Astrocyte (in vitro differentiated cells and primary cell): ENCODE measurements at places on chromosomes 11 and 22.
A peak's percentile ranks its signal among the peaks of the same experiment; 100 is the strongest.

- no peak for DNase-seq
Measured at GRCh38 chr11:71447791-71448256, 369 bp downstream of the DHCR7 start.

- DNase-seq: no peak
Measured at GRCh38 chr11:61948505-61948904, 1.6 kb upstream of the BEST1 start.

- no peak for DNase-seq
Measured at GRCh38 chr11:75910426-75911145, 95.6 kb downstream of the UVRAG start.

GRCh38 chr11:62013537-62014476 is 46.4 kb upstream of the FTH1 start:
- DNase-seq: no peak

DNA sequence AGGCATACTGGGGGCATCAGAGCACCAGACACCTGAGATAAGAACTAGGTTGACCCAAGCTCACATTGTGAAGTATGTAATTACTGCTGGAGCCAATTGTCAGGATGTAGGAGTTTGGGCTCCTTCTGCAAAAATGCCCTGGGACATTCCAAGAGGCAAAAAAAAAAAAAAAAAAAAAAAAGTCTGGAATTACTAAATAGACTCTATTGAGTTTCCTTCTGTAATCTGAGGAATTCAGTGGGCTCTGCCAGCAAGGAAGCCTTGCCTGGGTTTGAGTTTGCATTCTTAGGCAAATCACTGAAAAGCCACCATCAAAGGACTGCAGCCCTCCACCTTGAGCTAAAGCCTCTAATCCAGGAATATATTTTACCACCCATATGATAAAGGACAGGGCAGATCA is 8.0 kb upstream of the CAVIN3 start:
- peak; percentile 55 for DNase-seq

- no peak for DNase-seq
Measured at GRCh38 chr11:112163875-112164685, at the start of gene IL18. Gene IL18 (minus strand): TSS chr11:112164094. CDS start chr11:112155053, 9,041 bp downstream.

- DNase-seq: peak; percentile 12
Measured at GRCh38 chr11:112216561-112217105, 9.6 kb upstream of the PTS start.

DNA sequence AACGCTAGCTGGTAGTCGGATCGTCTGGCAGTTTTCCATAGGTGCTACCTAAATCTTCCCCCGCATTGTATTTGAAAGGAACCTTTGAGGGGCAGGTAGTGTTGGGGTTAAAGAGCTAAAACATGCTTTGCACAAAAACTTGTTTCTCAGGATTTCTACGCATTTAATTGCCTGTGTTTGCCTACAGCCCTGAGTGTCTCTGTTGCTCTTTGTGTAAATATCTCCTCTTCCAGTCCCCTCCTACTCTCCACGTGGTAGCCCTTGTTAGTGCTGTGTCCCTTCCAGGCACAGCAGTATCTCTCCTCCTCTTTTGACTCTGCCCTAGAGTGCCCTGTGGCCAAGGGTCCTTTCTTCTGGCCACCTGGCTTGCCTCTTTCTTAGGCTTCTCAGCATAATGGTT is 81.7 kb downstream of the BARX2 start:
- no peak for DNase-seq

- DNase-seq: no peak
Measured at GRCh38 chr11:33182246-33182878, 21.1 kb upstream of the CSTF3 start.

GRCh38 chr22:20810645-20811044 is 36.7 kb downstream of the SERPIND1 start:
- DNase-seq: no peak

- no peak for DNase-seq
Measured at GRCh38 chr11:10415817-10416392, 39.2 kb upstream of the AMPD3 start.

GRCh38 chr11:44524751-44525201 is 40.7 kb upstream of the CD82 start:
- peak; percentile 39 for DNase-seq

- no peak for DNase-seq
Measured at GRCh38 chr22:49999063-49999945, 13.3 kb downstream of the IL17REL start.

GRCh38 chr11:118619444-118620197 is 12.2 kb downstream of the PHLDB1 start:
- peak; percentile 97 for DNase-seq

DNA sequence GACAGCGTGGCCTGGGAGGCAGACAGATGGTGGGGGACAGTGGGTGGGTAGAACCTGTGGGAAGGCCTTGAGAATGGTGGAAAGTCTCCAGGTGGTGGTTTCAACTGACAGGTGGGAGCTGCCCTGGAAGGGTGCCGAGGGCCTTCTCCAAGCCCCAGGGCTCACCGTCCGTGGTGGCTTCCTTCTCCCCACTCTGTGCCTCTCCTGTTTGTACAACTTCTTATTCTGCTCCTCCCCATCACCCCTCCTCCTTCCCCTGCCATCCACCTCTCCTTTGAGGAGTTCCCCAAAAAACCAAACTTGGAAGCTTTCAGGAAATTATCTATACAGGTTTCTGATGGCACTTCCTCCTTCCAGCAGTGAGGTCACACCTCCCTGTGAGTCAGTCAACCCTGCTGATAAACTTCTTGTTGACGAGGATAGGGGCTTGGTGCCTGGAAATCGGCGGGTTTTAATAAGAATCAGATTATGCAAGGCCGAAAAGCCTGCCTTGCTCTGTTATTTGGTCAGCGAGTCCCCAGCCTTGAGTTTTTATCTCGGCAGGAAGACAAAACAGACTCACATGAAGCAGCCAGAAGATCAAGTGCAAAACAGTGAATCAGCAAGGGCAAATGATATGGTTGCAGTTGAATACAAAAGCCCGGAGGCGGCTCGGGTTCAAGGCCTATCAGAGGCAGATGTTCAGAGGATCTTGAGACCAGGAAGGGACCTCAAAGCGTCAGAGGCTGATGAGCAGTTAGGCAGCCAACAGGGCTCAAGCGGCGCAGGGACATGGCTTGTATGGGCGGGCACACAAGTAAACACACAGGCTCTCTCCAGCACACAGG is 9.5 kb upstream of the ST3GAL4 start:
- peak; percentile 79 for DNase-seq

GRCh38 chr22:42648368-42649245 is 585 bp downstream of the CYB5R3 start:
- DNase-seq: peak; percentile 44

DNA sequence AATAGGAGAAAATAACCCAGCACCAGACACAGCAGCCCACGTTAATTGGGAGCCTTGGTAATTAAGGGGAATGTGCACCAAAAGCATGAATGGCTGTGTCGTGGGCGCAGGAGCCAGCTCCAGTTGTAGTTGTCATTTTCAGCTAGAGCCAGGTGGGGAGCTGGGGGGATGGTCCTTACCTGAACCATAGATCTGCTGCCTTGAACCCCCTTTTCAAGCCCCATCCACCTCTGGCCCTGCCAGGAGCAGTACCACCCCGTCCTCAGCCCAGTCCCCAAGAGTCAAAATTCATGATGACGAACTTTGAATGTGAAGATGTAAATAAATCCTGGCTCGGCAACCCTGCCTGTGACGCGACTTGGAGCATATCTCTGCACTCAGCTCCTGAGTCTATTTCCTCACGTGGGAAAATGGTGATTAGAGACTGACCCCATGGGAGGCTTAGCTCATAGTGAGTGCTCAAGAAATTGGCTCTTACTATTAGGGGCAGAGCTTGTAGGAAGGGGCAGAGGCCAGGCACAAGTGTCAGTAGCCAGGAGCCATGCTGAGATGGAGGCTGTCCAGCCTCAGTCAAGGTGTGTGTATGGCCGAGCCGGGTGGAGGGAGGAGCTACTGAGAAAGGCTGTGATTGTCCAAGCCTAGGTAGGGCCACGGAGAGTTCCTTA is 794 bp upstream of the FXYD6 start:
- DNase-seq: no peak
